M059J (cell line): ENCODE measurements at places on chromosomes 6 and 20. TPM values are rescaled to one million over a fixed set of nuclear protein-coding genes. Genes with fewer than 3 reads are reported as not detected.
A peak's percentile ranks its signal among the peaks of the same experiment; 100 is the strongest.

Gene SGK2
- total RNA-seq = not detected in 2 replicates

DNA sequence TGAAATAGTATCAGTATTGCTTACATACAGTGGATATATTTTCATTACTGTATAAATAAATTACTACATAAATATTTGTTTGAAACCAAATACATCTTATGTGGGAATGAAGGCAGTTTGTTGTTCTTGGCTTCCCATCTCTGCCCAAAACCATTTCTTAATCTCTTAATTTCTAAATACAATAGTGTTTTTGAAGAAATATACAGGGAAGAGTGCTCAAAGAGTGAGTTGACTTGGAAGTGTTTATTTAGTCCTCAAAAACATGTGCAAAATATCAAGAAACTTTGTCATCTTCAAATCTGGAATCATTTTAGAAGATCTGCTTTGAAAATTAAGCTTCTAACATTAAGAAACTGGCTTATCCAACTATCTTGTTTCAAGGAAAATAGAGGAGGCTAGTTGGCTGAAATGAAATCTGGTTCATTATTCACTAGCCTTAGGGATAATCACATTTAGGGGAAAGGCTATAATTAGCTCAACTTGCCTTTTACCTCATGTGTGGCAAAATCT is 259.8 kb upstream of the FLRT3 start:
- no peak for DNase-seq

DNA sequence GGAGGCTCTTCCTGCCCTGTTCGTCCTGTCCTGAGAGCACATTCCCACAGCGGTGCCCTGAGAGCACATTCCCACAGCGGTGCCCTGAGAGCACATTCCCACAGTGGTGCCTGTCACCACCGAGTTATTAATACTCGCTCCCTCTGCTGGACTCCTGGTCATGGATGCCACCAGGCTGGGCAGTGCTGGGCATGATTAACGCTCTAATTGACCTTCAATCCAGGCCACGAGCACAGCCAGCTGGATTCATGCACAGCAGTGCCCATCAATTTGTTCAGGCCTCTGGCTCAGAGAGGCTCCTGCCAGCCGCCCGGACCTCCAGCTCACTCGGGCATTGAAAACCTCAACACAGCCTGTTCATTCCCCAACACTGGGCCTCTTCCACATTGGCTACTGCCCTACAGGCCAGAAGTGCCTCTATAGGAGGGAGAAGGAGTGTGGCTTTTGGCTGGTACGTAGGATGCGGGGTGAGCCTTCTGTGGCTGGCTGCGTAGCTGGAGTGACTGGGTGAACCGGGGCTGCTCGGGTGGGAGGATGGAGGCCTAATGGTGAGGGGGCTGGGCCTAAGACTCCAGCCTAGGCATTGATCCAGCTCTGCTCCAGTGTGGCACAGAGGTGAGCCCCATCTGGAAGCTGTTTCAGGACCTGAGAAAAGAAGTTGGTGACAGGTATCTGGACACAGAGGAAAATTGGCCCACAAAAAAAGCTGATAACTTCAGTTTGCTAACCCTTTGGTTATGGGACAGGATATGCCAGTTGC is 9.3 kb downstream of the IP6K3 start:
- DNase-seq = no peak

DNA sequence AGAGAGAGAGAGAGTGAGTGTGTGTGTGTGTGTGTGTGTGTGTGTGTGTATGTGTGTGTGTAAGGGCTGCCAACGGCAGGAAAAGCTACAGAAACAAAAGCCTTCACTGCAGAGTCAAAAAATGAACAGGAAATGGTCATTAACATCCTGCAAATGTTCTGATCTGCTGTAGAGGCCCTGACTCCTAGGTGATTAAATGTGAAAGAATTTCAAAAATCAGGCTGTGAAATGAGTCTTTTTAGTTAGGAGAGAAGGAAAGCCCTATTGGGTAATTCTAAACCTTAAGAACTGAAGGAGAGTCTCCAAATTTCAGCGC is 166.5 kb upstream of the MYLIP start:
- peak; percentile 86 for DNase-seq

DNA sequence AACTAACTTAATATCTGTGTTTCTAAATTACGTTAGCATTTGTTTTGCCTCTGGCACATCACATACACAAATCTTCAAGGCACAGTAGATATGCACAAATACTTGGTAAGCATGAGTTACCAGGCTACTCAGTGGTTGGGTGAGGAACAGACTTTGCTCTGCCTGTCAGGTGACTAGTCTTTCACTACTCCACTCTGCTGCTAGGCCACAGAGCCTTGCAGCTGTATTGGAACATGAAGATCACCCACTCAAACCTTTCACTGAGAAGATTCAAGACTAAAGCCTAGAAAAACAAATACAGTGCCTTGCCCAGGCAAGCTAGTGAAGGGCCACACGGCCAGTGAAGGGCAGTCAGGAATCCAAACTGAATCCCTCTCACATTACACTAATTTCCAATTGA is 47.0 kb downstream of the DTNBP1 start:
- no peak for DNase-seq
